Mesothelial cell of epicardium (in vitro differentiated cells): ENCODE measurements at places on chromosomes 1 and 21. TPM values are rescaled to one million over a fixed set of nuclear protein-coding genes. Genes with fewer than 3 reads are reported as not detected.

PRR9 gene
- total RNA-seq = not detected in 3 replicates

RORC gene
- not detected in 3 replicates for total RNA-seq

GRCh38 chr21:29870814-29871213 is 69.0 kb downstream of the GRIK1 start:
- H3K27ac ChIP-seq = no peak overlapping the region
- H3K36me3 ChIP-seq = no peaks in the 10 kb centered on the region
- H3K27me3 ChIP-seq = peaks cover 5% of the 10 kb centered on the region
- no peak for DNase-seq
- H3K4me3 ChIP-seq = no peak overlapping the region

DNA sequence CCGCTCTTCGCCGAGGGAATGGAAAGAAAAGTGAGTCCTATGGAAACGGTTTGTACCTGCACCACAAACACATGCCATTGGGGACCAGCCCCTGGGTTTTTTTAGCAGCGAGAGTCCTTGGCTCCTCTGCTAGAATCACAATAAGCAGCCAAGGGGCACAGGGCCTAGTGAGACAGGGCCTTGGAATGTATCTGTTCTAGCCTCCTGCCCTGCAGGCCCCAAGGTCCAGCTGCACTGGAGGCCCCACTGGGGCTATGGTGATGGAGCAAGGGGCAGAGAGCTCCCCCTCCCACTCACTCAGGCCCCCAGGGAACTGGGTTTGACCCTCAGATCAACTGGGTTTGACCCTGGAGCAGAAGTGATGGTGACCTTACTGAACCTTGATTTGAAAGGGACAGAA is 14.4 kb downstream of the SHISA4 start:
- H3K4me3 ChIP-seq = no peak overlapping the region
- H3K27me3 ChIP-seq = no peaks in the 10 kb centered on the region
- peak overlapping the region; percentile 47 for H3K27ac ChIP-seq
- DNase-seq = no peak
- peaks cover 20% of the 10 kb centered on the region for H3K4me1 ChIP-seq
- H3K36me3 ChIP-seq = peaks cover 3% of the 10 kb centered on the region

DNA sequence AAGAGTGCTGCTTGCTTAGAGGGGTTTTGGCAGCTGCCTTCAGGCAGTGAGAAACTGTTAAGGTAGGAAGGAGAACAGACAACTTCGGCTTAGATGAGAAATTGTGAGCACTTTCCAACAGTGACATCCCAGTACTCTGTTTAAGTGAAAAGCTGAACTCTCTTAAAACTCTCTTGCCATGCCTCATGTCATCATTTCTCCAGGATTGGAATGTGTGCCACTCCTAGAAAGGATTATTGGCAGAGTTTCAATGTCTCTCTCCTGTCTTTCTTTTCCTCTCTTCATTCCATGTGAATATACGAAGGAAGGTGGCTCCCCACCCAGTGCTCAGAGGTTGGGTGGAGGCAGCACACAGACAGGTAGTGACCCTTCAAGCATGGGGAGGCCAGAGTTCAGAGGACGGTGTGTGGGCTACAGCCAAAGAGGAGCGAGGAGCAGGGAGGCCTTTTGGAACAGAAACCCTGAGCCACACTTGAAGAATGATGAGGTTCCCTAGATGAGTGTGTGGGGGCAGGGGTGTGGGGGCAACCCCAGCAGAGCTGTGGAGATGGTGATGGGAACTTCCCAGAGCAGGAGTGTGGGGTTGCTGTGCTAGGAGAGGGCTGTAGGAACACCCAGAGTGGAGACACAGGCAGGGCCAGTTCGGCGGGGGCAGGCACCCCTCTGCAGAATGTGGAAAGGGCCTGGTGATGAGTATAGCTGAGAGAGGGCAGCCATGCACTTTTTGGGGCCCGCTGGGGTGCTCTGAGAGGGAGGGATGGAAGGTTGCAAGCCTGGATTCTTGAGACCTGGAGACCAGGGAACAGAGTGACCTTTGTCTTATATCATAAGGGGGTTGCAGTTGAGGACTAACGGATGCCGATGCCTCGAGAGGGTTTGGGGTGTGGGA is 58.8 kb downstream of the GALNT2 start:
- H3K4me3 ChIP-seq = no peak overlapping the region
- H3K36me3 ChIP-seq = peaks cover 2% of the 10 kb centered on the region
- H3K27me3 ChIP-seq = no peaks in the 10 kb centered on the region
- no peak for DNase-seq
- H3K27ac ChIP-seq = peak overlapping the region; percentile 65

DNA sequence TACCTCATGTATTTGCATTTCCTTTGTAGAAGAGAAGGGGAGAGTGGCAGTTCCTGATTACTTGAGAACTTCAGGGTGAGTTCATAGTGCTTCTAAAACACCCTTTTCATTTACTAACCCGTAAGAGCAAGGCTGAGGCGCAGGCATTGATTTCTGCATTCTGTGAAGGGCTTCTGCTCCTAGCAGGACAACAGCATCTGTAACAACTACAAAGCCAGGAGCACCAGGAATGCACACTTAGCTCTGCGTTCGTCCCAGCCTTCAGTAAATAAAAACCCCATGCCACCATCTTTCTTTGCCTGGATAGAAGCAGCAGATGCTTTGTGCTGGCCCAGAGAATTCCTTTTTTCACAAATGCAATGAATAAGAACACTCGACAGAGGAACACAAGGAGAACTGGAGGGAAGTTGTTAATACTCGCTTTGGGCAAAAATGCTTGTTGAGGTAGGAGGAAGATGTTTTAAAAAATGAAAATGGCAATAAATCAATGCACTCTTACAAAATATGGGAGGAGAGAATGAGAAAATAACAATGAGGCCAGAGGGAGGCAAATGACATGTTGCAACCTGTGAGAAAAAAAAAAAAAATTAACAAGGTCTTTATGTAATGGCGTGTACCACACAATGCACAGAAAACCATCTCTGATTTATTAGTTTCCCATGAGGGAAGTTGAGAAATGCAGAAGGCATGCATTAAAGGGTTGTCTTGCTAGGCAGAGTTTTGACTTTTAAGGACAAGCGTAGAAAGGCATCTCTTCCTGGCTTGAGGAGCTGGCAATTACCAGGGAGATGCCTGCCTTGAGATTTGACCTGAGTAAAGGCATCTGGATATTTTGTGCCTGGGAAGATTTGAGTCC is 418.8 kb downstream of the DISC1 start:
- H3K4me1 ChIP-seq = peaks cover 20% of the 10 kb centered on the region
- DNase-seq = no peak
- no peak overlapping the region for H3K4me3 ChIP-seq
- no peaks in the 10 kb centered on the region for H3K36me3 ChIP-seq

GRCh38 chr1:42144711-42145388 is 8.4 kb upstream of the GUCA2B start:
- no peaks in the 10 kb centered on the region for H3K36me3 ChIP-seq
- no peak overlapping the region for H3K27ac ChIP-seq
- H3K27me3 ChIP-seq = peaks cover 29% of the 10 kb centered on the region
- DNase-seq = no peak
- no peaks in the 10 kb centered on the region for H3K4me1 ChIP-seq
- no peak overlapping the region for H3K4me3 ChIP-seq

GRCh38 chr1:23692308-23692871 is 784 bp downstream of the RPL11 start:
- H3K27me3 ChIP-seq = no peaks in the 10 kb centered on the region
- no peak for DNase-seq
- H3K27ac ChIP-seq = peak overlapping the region; percentile 95
- H3K4me1 ChIP-seq = peaks cover 45% of the 10 kb centered on the region
- H3K36me3 ChIP-seq = peaks cover 35% of the 10 kb centered on the region

- no peaks in the 10 kb centered on the region for H3K36me3 ChIP-seq
- H3K4me1 ChIP-seq = peaks cover 71% of the 10 kb centered on the region
- H3K27ac ChIP-seq = peak overlapping the region; percentile 97
- H3K27me3 ChIP-seq = no peaks in the 10 kb centered on the region
- H3K4me3 ChIP-seq = peak overlapping the region; percentile 95
Observed at GRCh38 chr1:155978973-155979429, 654 bp upstream of the ARHGEF2 start.

DNA sequence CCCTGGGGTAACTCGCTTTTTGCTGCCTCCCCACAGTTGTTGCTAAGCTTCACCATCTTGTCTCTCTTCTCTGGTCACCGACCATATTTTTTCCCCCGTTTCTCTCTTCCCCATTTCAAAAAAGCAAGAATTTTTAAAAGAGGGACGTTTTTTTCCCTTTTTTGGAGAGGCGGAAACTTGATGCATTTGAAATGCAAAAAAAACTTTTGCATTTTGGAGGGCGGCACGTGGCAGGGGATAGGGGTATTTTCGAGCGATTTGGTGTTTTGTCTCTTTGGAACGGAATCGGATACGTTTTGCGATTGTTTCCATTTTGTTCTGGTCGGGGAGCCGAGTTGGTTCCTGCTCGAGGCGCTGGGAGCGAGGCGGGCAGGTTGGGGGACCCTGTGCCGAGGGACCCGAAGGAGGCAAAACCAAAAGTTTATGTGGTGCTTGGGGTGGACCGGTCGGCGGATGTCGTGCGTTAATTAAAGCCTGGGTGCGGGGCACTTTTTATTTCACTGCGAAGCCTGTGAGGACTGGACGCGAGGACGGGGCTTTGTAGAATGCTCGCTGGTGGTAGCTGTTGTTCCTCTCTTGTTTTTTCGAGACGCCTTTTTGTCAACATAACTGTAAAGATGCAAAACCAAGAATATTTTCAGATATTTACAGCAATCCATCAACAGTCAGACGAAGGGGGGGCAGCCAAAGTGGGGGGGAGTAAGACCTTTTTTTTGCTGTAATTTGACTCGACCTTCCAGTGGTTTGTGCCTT is 884 bp downstream of the H3-3A start:
- no peaks in the 10 kb centered on the region for H3K27me3 ChIP-seq
- H3K36me3 ChIP-seq = peaks cover 26% of the 10 kb centered on the region
- H3K4me1 ChIP-seq = peaks cover 40% of the 10 kb centered on the region
- peak overlapping the region; percentile 100 for H3K4me3 ChIP-seq
- H3K27ac ChIP-seq = peak overlapping the region; percentile 100
- peak; percentile 64 for DNase-seq

- H3K36me3 ChIP-seq = peaks cover 9% of the 10 kb centered on the region
- H3K27me3 ChIP-seq = no peaks in the 10 kb centered on the region
- DNase-seq = no peak
- H3K27ac ChIP-seq = no peak overlapping the region
Observed at GRCh38 chr1:230381585-230381984, 44.5 kb downstream of the PGBD5 start.

DNA sequence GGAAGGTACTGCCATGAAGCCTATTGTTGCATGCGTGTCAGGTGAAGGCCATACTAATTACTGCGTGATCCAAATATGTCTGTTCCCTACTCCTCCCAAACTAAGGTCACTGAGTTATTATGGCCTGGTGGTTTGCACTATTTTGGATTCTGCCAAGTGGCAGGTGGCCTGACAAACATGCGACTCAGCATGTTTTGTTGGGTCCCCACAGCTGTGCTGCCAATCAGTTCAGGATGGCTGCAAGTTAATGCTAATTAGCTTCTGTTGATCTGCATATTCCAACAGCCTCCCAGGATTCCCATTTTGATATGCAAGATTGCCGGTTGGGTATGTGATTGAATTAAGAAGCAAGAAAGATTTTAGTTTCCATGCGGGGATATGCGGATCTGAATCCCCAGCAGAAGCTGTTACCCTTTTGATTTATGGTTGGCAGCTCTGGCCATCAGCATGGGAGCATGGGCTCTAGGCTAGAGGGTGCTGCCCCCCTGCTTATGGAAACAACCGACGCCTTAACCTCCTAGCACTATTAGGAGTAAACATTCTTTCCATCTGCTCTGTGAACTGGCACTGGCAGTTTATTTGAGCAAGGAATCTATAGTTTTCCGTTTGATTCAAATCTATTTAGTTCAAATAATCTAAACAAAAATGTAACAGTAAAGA is 429.8 kb upstream of the C1orf87 start:
- H3K4me1 ChIP-seq = peaks cover 3% of the 10 kb centered on the region
- no peaks in the 10 kb centered on the region for H3K36me3 ChIP-seq
- no peak for DNase-seq
- H3K4me3 ChIP-seq = no peak overlapping the region
- H3K27ac ChIP-seq = no peak overlapping the region
- peaks cover 25% of the 10 kb centered on the region for H3K27me3 ChIP-seq

DNA sequence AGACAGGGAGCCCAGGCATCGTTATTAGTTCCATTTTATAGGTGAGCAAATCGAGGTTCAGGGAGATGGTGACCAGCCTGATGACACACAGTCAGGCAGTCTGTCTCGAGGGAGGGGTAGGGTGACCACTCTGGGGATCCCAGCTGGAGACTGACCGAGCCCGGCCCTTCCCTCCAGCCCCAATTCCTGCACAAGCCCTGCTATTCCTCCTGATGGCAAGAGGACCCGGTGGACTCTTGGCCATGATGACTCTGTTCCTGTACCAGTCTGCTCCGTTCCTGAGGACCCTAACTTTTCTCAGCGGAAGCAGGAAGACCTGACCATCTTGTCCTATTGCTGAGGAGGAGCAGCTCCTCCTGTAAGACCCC is 391 bp downstream of the AGT start:
- H3K27me3 ChIP-seq = no peaks in the 10 kb centered on the region
- peaks cover 7% of the 10 kb centered on the region for H3K4me1 ChIP-seq

GRCh38 chr21:44650973-44651675 is 3.3 kb downstream of the KRTAP12-4 start:
- no peak overlapping the region for H3K27ac ChIP-seq
- H3K27me3 ChIP-seq = peaks cover 8% of the 10 kb centered on the region
- no peaks in the 10 kb centered on the region for H3K36me3 ChIP-seq
- no peak overlapping the region for H3K4me3 ChIP-seq
- peaks cover 3% of the 10 kb centered on the region for H3K4me1 ChIP-seq

DNA sequence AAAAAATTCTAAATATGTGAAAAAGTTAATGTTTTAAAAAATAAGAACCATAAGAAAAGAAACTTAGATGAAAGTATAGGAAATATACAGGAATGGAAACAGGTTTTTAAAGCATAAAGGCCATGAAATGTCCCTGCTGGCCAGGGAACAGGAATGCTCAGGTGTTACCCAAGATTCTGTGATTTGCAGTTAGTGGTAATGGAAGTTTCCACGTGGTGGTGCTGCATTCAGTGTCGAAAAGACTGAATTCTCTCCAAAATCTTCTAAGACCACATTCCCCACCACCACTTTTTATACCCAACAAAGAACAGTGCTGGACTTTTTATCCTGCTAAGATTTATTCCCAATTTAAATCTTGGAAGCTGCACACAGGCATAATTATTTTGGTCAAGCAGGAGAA is 126.2 kb downstream of the PRRX1 start:
- peaks cover 11% of the 10 kb centered on the region for H3K27me3 ChIP-seq
- no peaks in the 10 kb centered on the region for H3K36me3 ChIP-seq
- H3K4me1 ChIP-seq = peaks cover 5% of the 10 kb centered on the region
- no peak overlapping the region for H3K27ac ChIP-seq
- H3K4me3 ChIP-seq = no peak overlapping the region
- DNase-seq = no peak
